ENCODE measurements at places on chromosomes 11 and 22.

DNA sequence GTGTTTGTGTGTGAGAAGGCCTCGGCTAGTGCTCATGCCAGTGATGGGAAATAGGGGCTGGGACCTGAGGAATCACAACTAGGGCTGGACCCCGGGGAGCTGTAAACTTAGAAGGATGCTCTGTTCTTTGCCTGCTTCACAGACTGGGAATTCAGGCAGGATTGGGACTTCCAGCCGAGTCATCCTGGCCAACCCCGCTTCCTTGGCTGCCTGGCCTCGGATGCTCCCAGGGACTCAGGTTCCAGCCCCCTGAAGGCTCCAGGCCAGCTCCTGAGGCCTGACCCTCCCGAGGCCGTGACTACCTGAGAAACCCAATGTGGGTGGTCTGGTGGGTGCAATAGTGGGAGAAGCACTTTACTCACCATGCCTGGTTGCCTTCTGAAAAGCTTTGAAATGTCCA is 44.7 kb downstream of the IRAG1 start:
- DNase-seq: no peak

GRCh38 chr11:118975771-118976709 is 4.5 kb downstream of the FOXR1 start:
- DNase-seq: no peak

GRCh38 chr11:72441752-72442207 is 7.4 kb upstream of the CLPB start:
- no peak for DNase-seq

DNA sequence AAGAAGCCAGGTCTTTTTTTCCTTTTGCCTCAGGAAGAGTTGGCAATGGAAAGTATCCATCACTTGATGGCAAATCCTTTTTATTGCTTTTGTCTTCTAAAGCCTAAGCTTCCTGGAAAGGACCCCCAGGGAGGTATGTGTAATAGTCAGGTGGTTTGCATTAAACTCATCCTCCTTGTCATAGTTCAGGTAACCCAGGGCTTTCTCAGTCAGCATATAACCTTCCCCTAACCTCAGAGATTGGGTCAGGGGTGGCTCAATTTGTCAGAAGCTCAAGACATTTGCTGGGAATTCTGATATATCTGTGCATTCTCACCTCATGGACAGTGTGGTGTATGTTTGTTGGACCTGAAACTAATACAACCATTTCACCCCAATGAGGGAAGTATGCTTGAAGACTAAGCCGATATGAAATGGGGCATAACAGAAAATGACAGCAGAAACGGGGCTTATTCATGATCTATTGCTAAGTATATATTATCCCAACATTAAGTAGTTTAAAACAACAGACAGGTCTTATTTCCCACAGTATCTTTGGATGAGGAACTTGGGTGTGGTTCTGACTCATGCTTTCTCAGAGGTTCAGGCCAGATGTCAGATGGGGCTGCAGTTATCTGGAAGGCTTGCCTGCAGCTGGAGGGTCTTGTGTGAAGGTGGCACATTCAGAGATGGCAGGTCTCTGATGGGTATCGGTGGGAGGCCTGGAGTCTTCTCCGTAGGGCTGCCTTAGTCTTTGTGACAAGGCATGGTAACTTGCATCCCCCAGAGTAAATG is 135.8 kb upstream of the SPON1 start:
- DNase-seq: no peak

- no peak for DNase-seq
Measured at GRCh38 chr11:5719703-5720495, 16.3 kb upstream of the OR56B1 start.

- DNase-seq: no peak
Measured at GRCh38 chr11:73649206-73649605, 2.8 kb downstream of the PLEKHB1 start.

- no peak for DNase-seq
Measured at GRCh38 chr11:47152126-47152952, 24.3 kb downstream of the ARFGAP2 start.

- DNase-seq: no peak
Measured at GRCh38 chr11:65744026-65744698, 23.6 kb upstream of the RNASEH2C start.

DNA sequence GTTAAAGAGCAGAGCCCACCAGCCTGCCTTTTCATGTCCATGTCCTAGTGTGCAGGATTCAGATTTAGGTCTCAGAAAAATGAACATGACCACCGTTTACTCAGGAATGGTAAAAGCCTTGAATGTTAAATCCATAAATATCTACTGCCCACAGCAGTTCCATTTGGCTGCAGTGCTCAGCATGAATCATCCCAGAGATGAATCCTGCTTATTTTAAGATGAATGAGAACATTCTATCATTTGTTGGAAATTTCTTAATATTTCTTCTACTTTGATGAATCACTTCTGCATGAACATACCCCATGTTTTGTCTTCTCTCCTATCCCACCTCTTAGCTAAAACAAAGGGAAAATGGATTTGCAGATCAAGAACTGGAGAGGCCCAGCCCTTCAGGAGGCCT is 47.5 kb upstream of the AQP11 start:
- no peak for DNase-seq

GRCh38 chr11:5626196-5626595 is 1.4 kb downstream of the TRIM34 start:
- DNase-seq: no peak

DNA sequence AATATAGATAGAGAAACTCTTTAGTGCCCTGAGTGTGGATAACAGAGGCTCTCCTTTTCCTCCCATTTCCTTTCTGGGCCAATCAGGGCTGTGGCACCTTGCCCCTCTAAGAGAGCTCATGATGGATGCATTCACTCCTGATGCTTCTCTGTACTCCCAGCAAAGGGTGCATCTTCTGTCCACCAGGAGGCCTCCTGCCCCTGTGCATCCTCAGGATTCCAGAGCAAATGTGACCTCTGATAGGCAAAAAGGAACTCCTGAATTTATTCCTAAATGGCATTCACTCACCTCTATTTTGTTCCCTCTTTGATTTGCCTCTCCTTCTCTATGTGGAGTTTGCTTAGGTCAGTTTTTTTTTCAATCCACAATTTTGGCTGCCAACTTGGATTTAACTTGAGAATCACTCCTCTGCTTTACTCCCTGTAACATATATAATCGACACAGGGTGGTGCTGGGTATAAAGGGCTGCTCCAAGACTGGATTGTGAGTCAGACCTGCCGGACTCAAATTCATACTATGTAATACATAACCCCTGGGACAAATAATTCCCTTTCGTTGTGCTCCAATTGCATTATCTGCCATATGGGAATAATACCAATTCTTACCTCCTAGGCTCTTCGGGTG is 1.1 kb upstream of the MRGPRX4 start:
- DNase-seq: no peak

DNA sequence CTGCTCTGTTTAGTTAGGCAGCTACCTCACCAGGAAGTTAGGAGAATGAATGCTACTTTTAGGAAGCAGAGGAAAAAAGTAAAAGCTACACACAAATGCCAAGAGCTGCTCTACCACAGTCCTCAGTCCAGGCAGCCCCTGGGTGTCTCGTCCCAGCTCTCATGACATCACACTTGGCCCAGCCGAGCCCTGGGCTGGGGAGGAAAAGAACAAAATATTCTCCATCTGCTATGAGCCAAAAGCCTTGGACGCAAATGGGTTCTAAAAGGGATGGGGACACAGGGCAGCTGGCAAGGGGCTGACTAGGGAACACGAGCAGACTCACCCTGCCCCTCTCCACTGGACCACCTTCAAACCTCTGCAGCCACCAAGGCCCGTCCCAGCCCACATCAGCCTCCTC is 26.1 kb downstream of the TMEM184B start:
- DNase-seq: no peak

DNA sequence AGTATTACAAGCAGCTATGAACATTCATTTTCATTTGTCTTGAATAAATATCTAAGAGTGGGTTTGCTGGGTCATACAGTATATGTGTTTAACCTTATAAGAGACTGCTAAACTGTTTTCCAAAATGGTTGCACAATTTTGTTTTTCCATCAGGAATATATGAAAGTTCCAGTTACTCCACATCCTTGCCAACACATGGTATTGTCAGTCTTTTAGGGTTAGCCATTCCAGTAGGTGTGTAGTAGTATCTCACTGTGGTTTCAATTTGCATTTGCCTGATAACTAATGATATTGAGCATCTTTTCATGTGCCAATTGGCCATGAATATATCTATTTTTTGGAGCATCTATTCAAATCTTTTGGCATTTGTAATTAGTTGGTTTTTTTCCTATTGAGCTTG is 7.7 kb upstream of the CCDC83 start:
- DNase-seq: no peak

DNA sequence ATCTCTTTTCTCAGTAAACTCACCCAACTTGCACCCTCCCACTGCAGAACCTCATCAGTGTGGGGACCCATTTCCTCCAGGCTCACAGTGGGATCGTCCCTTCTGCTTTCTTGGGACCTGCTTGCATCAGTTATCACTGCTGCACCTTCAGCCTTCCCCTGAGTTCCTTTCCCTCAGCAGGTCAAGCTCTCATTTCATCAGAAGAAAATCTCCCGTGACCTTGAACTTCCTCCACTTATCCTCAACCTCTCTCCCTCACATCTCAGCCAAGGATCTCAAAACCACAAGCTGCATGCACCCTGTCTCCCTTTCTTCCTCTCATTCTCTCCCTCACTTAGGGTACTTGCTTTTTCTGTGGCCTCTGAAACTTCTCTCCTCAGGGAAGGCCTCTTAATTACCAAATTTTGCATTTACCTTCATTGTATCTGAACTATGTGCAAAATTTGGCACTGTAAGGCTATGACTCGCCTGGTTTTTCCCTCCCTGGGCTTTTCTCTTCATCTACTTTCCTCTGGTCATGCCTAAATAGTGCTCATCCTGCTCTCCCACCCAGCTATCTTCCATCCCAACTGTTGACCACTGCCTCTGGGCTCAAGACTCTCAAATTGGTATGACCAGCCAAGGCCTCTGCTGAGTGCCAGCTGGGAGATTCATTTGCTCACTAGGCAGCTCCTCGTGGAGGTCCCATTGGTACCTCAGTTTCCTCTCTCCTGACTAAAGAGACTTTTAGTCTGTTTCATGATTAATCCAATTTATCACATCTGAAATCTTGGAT is 2.7 kb upstream of the RCE1 start:
- no peak for DNase-seq

- no peak for DNase-seq
Measured at GRCh38 chr22:38402204-38402603, 52.8 kb downstream of the KCNJ4 start.

DNA sequence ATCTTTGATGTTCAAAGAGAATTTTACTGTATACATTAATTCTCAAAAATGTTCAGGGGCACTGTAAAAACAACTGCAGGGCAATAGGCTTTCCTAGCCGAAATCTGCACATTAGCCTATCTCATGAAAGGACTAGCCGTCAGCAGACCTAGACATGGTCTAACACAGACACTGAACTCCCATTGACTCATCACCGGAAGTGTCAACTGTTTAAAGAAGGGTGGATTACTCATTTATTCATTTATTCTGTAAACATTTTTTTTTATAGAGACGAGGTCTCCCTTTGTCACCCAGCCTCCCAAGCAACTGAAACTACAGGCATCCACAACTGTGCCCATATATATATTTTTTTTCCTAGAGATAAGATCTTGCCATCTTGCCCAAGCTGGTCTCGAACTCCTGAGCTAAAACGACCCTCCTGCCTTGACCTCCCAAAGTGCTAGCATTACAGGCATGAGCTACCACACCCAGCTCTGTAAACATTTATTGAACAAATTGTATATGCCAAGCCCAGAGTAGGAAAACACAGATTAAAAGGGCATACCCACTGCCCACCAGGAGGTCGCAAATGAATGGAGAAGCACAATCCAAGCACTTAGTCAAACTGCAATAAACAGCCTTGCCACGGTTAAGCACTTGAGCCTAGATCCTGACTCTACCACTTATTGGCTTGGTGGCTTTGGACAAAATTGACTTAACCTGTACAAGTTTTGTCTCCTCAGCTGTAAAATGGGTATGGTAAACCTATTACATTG is 26.6 kb downstream of the RAB30 start:
- no peak for DNase-seq

DNA sequence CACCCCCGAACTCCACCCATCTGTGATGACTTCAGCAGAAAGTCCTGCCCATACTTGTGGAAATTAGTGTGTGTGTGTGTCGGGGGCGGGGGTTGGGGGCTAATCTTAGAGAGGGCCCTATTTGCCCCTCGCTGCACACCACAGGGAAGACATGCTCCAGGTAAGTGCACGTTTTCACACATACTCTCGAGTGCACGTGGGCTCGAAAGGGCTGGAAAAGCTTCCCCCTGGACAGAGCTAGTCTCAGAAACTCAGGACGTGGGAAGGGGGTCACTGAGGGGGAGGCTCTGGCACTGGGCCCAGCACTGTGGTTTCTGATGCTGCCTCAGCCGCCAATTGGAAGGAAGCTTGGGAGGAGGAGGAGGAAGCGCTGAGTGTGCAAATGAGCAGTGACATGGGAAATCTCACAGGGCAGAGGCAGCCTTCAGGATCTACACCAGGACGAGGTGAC is 40.7 kb upstream of the CD82 start:
- DNase-seq: no peak

GRCh38 chr22:38941488-38941987 is 15.9 kb upstream of the APOBEC3A start:
- no peak for DNase-seq

DNA sequence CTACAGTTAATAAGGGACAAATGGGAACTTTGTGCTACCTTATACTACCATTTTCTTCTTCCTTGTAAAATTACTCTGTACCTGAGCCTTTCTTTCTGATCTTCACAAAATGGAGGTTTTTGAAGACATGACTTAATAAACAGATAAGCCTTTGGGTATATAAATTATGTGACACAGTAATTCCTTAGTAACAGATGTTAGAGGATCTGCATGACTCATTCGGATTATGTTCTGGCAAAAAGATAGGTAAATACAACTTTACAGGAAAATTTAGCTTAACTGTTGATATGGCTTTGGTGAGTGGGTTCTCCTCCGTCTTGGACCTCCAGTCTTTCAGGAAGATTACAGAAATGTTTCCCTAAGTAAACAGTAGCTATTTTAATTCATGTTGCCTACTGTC is 61.8 kb downstream of the BID start:
- DNase-seq: no peak

DNA sequence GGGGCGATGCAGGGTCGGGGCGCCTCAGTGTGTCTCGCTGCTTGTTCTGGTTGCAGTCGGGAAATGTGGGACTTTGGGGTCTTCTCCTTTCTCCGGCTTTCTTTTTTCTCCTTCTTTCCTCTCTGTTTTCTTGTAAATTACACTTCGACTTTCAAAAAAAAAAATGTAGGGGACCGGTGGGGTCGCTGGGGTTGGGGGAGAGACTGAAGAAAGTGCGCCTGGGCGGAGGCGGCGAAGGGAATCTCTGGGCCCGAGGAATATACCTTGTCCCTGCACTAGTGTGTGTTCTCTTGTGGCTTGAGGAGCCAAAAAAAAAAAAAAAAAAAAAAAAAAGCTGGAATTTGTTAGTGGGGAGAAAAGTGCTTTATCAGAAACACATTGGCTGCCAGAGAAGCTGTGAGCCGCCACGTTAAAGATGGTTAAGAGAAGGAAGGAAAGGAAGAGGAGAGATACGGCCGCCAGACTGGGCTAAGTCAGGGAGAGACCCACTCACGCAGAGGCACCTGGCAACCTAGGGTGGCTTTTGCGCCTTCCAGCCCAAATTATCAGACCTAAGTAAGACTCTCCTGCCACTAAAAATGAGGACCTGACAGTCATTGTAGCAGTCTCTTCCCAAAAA is 8.4 kb upstream of the FLI1 start:
- no peak for DNase-seq

- DNase-seq: no peak
Measured at GRCh38 chr11:64631675-64632074, 40.7 kb downstream of the SLC22A12 start.

GRCh38 chr11:102099755-102100154 is 10.5 kb upstream of the YAP1 start:
- no peak for DNase-seq
